HS-5 (cell line): ENCODE measurements at places on chromosomes 11 and 22.

DNA sequence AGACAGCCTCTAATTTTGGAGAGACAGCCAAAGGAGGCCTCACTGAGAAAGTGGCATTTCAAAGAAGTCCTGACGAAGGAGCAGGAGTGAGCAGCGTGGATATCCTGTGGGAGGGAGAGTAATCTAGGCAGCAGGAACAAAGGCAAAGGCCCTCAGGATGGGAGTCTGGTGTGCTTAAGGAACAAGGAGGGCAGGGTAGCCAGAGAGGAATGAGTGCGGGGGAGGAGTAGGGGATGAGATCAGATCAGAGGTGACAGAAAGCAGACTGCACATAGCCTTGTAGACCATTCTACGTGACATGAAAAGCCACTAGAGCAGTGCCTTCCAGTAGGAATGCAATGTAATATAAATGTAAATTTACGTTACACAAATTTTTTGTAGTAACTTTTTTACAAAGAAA, 5.6 kb downstream of the SLC36A4 start:
- no peak for DNase-seq

DNA sequence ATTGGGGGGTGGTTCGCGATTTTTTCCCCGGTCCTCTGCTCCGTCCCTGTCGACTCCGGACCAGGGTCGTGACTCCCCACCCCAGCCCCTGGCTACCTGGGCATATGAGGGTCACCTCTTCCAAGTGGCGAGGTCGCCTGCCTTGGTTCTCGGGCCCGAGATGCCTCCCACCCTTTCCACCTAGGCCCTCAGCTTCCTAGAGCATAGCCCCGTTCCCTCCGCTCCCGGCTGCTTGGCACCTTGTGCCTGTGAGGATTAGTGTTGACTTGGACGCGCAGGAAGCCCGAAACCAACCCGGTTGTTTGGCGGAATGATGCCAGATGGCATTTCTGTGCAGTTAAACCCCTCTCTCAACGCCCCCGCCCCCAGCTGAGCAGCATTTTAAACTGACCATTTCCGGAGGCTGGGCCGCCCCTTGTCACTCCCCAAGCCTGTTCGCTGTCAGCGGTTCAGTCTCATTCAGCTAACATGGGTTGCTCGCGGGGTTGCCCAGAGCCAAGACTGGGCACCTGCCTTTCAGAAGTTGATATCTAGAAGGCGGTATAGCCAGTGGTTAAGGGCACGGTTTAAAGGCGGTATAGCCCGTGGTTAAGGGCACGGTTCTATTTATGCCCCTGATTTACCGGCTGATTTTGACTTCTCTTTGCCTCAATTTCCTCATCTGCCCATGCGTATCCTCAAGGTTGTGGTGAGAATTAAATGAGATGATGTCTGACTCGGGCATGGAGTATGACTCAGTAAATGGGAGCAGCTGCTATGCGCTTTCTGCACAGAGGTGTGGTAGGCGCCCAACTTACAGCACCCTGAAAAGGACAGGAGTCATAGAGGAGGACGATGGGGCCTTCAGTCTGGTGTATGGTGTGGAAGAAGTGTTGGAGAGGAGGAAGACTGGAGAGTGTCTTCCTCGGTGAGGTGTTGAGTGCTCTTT, 639 bp downstream of the INCENP start:
- no peak for DNase-seq

DNA sequence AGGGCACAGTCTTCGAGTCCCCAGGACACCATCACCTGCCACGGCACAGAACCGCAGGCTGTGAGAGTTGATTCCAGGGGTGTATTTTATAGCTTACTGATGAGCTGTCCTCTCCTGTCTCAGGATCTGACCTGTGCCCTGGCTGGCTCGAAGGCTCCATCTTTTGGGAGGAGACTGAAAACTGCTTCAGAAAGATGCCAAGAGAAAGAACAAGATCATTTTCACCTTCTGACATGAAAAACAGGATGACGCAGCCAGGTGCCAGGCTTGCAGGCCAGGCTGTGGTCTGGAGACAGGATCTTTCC, 2.2 kb downstream of the MRGPRD start:
- DNase-seq = no peak

DNA sequence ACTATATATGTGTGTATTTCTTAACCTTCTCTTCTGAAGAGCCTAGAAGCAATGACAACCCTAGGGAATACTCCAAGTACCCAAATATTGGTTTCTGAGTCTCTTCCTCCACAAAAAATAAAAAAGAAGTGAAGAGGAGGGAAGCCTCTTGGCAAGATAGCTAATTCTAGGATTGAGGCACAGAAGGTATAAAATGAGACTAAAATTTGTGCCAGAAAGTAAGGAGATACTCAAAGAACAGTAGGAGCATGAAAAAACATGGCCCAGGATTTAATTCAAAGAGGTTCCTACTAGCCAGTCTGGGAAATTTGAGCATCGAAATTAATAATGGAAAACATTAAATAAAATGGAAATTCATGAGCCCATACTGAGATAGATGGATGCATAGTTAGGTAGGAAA, 112.1 kb downstream of the PAX6 start:
- no peak for DNase-seq

GRCh38 chr22:48734359-48734758, 1093.3 kb downstream of the BRD1 start:
- DNase-seq = no peak

DNA sequence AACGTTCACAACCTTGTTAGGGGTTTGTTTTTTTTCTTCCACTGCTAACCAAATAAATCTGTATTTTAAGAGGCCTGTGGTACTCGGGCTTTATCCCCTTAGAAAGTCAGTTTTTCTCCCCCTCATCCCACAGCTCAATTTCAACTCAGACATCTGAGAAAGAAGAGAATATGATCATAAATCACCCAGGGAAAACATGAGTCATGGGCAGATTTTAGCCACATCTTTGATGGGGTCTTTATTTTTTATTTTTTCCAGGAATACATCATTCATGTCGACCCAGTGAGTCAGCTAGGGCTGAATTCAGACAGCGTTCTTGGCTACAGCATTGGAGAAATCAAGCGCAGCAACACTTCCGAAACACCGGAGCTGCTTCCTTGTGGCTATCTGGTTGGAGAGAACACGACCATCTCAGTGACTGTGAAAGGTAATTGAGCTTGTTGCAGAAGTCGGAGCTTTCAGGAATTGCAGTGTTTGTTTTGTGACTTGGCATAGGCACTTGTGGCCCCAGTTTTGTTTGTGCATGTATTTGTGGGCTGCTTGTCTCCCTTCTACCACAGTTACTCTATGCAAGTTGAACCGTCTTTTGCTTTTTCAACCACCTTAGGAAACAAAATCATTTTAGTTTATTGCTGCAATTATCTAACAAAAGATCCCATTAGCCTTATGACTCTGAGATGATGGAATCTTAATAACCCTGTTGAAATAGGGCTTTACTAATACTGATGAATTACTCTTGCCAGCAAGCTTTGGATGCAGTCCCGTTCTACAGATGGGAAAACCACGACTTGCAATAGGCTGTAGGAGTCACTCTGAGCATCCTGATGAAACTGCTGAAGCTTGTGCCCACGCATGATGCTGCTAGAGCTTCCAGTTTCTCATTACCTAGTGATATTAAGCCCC, 62.7 kb downstream of the DBX1 start:
- no peak for DNase-seq

- DNase-seq = no peak
Measured at GRCh38 chr11:62149986-62150886, 26.4 kb downstream of the INCENP start.

GRCh38 chr11:2271077-2271326, 614 bp upstream of the ASCL2 start:
- no peak for DNase-seq
